ENCODE measurements at places on chromosomes 16 and 17.

GRCh38 chr17:82244413-82245133 lies 15.7 kb downstream of the SLC16A3 start:
- no peak for DNase-seq

DNA sequence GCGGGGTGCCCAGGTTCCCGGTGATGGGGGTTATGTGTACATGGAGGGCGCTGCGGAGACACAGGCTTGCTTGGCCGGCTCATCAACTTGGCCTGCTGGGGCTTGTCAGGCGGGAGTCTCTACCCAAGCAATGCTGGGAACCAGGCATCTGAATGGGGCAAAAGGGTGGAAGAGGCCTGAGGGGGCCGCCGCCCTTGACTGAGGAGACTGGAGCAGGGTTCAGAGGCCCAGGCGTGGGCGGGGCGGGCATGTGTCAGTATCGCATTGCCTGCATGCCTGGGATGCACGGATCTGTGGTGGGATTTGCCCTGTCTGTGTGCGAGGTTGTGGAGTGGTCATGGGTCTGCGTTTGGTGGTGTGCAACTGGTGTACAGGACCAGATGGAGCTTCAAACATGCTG lies 21.1 kb downstream of the ARHGAP23 start:
- DNase-seq, result no peak

DNA sequence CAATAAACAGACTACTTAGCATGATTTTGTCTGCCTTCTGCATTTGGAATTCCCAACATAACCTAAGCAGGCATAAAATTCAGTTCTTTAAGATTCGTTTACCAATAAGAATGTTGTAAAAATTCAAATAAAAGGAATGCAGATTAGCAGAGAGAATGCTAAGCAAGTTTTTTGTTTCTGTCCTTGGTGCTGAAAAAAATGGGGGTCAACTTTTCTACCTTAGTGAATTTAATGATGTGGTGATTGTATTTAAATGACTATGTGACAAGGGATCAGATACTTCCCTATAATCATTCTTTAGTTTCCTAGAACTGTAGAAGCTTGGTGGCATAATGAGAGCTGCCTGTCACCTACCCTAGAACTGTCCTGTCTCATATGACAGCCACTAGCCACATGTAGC lies 159.5 kb downstream of the RBFOX1 start:
- DNase-seq, result no peak

GRCh38 chr17:13244513-13244912 lies 226.7 kb upstream of the ELAC2 start:
- no peak for DNase-seq

DNA sequence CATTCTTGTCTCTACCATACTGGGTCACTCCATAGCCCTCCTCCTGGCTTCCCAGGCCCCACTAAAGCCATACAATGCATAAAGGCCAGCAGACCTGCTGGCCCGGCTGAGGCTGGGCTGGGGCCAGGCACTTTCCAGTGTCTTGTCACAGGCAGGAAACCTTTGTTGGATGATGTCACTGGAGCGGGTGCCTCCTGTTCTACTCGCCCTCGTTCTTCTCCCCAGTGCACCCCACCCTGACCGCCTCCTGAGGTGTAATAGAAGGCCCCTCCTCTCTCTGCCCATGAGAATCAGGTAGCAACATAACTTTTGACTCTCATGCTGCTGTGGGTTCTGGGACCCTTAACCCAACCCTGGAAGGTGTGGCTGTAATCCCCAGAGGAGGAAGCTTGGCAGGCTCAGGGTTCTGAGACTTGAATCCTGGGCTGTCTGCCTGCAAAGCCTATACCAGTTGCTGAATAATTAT lies 54.2 kb upstream of the IL34 start:
- no peak for DNase-seq

Measured in stimulated activated CD4-positive, alpha-beta T cell treated with anti-CD3 and anti-CD28 coated beads, Interleukin-2, amount 100 ng/mL, for 24 hours (primary cell).